MV-4-11 (cell line): ENCODE measurements at places on chromosomes 7 and 10.

DNA sequence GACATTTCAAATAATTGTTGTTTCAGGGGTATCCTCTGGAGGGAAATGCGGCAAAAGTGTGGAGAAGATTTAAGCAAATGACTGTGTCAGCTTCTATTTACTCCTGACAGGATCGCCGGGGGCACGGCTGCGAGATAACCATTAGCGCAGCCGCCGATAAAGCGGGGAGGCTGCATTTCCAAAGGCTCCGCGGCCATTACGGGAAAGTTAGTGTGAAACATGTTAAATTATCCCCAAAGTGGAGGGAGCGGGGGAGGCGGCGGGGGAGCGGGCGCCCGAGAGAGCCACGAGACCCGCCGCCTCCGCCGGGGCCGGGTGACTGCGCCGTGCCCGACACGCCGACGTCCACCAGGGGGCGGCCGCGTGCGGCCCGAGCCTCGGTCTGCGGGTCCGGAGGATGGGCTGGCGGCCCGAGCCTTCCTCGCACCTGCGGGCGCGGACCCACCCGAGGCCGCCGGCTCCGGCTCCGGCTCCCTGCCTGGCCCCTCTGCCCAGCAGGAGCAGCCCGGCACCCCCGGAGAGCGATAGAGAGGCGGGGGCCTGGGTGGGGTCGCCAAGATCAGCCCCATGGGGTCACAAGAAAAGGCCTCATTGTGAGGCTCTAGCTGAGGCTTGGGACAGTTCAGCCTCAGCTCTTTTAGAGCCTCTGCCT, 74.4 kb upstream of the PAX2 start:
- no peak for DNase-seq

DNA sequence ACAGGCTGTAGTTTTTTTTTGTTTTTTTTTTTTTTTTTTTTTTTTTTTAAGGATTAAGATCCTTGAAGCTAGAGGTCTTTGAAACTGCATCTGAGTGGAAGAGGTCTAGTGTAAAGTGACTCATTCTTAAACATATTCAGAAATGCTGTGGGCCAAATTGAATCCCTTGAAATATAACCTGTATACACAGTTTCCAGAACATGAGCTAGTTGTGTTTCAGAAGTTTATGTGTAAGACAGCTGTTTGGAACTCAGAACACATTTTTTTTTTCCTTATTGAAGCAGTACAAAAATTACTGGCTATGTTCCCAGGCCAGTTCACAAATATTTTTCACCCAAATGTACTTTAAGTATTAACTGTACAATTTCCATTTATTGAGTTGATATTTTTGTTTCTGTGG, 67.9 kb downstream of the PPP1R9A start:
- no peak for DNase-seq

- no peak for DNase-seq
Observed at GRCh38 chr10:21347043-21347784, 178.3 kb downstream of the SKIDA1 start.

GRCh38 chr10:103837370-103838069, 17.9 kb downstream of the SH3PXD2A start:
- no peak for DNase-seq

- no peak for DNase-seq
Observed at GRCh38 chr7:155917836-155918430, 105.7 kb upstream of the SHH start.

DNA sequence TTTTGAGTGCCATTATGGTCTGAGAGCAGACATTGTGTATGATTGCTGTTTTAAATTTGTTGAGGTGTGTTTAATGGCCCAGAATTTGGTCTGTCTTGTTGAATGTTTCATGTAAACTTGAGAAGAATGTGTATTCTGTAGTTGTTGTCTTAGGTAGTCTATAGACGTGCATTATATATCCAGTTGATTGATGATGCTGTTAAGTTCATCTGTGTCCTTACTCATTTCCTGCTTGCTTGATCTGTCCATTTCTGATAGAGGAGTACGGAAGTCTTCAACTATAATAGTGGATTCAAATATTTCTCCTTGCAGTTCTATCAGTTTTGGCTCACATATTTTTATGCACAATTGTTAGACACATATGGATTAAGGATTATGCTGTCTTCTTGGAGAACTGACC, 16.0 kb downstream of the PTPN12 start:
- DNase-seq = no peak

GRCh38 chr10:68813559-68813958, 13.8 kb upstream of the STOX1 start:
- DNase-seq = peak; percentile 9

DNA sequence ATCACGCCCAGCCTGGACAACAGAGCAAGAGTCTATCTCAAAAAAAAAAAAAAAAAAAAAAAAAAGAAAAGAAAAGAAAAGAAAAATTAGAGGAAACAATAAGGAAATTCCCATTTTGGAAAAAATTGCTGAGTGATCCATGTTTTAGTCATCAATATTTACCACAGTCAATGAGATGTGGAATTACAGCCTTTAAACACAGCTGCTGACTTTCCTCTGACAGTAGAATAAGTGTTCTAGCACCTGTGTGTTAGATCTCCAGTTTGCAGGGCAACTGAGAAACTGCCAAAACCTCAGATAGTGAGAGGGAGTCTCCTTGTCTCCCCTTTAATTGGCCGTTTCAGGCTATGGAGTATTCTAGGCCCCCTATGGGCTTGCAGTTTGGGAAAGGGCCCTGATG, 520.1 kb downstream of the KCNMA1 start:
- no peak for DNase-seq

DNA sequence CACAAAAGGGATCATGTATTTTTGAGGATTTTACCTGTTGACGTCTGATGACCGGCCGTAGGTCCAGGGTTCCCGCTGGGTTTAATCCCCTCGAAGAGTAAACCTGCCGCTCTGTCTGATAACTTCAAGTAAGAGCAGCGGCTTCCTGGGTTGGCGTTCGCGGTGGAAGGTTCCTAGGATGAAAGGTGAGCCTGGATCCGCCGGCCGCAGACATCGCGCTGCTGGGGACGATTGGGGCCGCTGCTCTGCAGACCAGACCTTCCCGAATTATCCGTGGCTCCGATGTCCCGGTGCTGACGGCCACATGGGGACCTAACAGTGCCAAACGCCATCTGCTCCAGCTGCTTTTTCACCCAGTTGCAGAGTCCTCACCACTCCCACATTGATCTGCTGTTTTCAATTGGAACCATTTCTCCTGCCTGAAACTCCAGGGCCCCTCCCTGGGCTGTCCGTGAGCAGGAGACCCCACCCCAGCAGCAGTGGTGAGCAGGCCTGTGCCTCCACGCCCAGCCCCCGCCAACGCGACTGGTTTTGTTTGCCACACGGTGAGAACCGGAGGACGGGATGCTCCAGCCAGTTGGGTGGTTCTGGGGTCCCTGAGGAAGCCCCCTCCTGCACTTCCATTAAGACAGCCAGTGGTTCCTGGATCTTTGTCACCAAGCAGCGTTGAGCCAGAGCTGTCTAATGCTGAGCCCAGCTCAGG, 12.2 kb upstream of the AP5Z1 start:
- DNase-seq = no peak

DNA sequence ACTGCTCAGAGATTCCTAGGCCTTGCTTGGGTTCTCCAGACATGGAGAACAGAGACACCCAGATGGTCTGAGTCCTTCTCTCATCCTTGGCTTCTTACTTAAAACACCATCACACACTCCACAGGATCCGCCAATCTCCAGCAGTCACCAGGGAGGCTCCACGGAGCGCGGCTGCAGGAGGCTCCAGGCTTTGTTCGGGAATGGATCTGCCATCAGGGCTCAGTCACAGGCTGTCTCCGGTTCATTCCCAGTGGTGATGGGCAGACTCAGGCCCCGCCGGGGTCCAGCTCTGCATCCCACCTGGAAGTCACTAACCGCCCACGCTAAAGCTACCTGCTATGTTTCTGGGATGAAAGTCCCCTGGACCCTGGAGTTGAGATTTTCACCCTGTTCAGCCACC, 312.9 kb downstream of the TCERG1L start:
- no peak for DNase-seq
